Activated CD8-positive, alpha-beta T cell treated with anti-CD3 and anti-CD28 coated beads, Interleukin-2, amount 10 ng/mL, durations not matched to agents 7 days and 5 days (primary cell): ENCODE measurements at places on chromosomes 2 and 18. TPM values are rescaled to one million over a fixed set of nuclear protein-coding genes. Genes with fewer than 3 reads are reported as not detected.

DNA sequence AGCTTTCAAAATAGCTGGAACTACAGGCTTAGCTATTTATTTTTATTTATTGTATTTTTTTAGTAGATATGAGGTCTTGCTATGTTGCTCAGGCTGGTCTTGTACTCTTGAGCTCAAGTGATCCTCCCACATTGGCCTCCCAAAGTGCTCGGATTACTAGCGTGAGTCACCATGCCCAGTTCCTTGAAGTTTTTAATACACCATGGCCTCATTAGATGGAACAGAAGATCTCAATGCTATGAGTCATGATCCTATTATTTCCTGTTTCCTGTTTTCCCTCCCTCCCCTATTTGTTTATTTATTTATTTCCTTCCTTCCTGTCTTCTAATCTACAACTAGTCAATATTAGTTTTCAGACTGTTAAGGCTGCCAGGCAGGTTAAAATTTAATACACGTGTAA, 309.0 kb downstream of the CMPK2 start:
- no peak overlapping the region for H3K27ac ChIP-seq
- H3K4me1 ChIP-seq = no peaks in the 10 kb centered on the region
- no peaks in the 10 kb centered on the region for H3K27me3 ChIP-seq
- DNase-seq = no peak

DNA sequence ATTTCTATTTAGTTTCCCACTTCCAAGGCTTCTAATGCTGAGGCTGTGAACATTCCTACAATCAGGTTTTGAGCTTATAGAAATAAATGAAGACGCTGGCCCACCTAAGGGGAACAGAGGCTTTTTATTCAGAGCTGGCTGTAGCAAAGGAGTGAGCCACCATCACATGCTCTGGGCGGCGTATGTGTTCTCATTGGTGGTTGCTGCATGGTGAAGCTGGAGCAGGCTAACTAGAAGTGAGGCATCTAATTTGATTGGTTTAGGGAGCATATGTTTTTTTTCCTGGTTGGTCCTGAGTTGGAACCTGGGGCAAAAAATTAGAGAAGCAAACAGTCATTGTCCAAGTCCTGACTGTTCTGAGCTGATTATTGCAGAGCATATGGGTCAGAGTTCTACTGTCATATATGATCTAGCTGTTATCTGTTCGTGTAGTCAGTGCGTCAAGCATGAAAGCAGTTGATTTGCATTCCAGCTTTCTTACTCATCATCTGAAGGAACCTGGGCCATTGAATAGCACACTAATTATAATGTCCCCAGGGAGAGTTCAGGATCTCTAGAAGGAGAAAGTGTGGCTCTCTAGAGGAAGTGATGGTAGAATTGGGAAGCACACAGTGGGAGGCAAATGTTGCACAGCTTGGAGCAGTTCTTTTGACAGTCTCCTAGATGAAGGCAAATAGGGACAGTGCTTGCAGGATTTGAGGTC, 279.6 kb downstream of the PARD3B start:
- no peak overlapping the region for H3K27ac ChIP-seq
- no peaks in the 10 kb centered on the region for H3K4me1 ChIP-seq
- H3K4me3 ChIP-seq = no peak overlapping the region
- DNase-seq = no peak
- no peaks in the 10 kb centered on the region for H3K27me3 ChIP-seq
- no peaks in the 10 kb centered on the region for H3K36me3 ChIP-seq

- H3K27ac ChIP-seq = no peak overlapping the region
- no peak overlapping the region for H3K4me3 ChIP-seq
- peaks cover 10% of the 10 kb centered on the region for H3K4me1 ChIP-seq
- no peaks in the 10 kb centered on the region for H3K36me3 ChIP-seq
- peaks cover 2% of the 10 kb centered on the region for H3K27me3 ChIP-seq
Observed at GRCh38 chr2:54103454-54104314, 11.7 kb upstream of the ACYP2 start.

- no peaks in the 10 kb centered on the region for H3K27me3 ChIP-seq
- H3K27ac ChIP-seq = no peak overlapping the region
- no peak for DNase-seq
- H3K36me3 ChIP-seq = no peaks in the 10 kb centered on the region
- H3K4me3 ChIP-seq = no peak overlapping the region
- no peaks in the 10 kb centered on the region for H3K4me1 ChIP-seq
Observed at GRCh38 chr2:106956879-106957278, 70.9 kb upstream of the ST6GAL2 start.

DNA sequence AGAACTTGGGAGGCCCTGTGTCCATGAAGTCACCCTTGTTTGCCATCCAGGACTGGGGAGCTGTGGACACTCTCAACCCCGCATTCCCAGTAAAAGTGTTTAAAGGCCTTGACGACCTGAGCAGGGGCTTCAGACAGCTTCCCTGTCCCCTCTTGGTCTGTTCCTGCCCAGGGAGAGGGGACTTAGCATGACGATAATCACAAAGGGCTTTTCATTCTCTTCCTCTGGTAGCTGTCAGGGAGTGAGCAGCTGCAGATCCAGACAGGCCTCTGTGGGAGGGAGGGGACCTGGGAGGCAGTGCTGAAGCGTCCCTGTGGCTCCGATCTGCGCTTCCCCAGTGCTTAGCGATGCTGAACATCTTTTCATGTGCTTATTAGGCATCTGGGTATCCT, 77.8 kb upstream of the HS6ST1 start:
- no peak overlapping the region for H3K4me3 ChIP-seq
- DNase-seq = no peak
- H3K36me3 ChIP-seq = no peaks in the 10 kb centered on the region
- H3K4me1 ChIP-seq = no peaks in the 10 kb centered on the region

KANSL1L gene
- total RNA-seq = 4.8 TPM

GRCh38 chr2:104286841-104287240, 567.1 kb upstream of the POU3F3 start:
- H3K36me3 ChIP-seq = no peaks in the 10 kb centered on the region
- DNase-seq = no peak
- H3K27ac ChIP-seq = no peak overlapping the region
- no peak overlapping the region for H3K4me3 ChIP-seq

GRCh38 chr2:124586210-124586609, 561.1 kb downstream of the CNTNAP5 start:
- no peak for DNase-seq
- no peaks in the 10 kb centered on the region for H3K4me1 ChIP-seq
- H3K27ac ChIP-seq = no peak overlapping the region
- H3K36me3 ChIP-seq = no peaks in the 10 kb centered on the region

DNA sequence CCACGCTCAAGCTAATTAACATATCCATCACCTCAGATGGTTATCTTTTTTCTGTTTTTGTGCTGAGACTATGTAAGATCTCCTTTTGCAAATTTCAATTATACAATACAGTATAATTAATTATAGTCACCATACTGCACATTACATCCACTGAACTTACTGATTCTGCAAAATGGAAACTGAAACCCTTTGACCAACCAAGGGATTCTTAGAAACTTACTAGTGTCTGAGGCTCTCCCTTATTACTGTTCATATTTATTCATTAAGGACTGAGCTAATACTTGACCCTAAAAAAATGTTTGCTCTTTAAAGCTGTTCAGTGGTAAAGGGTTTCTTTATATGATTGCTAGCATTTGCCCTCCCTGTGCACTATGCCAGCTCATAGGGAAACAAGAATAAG, 50.7 kb downstream of the ADAM23 start:
- H3K4me1 ChIP-seq = no peaks in the 10 kb centered on the region
- no peak for DNase-seq
- no peak overlapping the region for H3K4me3 ChIP-seq
- no peaks in the 10 kb centered on the region for H3K27me3 ChIP-seq
- no peaks in the 10 kb centered on the region for H3K36me3 ChIP-seq

GRCh38 chr2:229363185-229363814, 92.2 kb upstream of the PID1 start:
- DNase-seq = no peak
- H3K4me1 ChIP-seq = no peaks in the 10 kb centered on the region
- H3K27ac ChIP-seq = no peak overlapping the region
- H3K36me3 ChIP-seq = no peaks in the 10 kb centered on the region
- no peak overlapping the region for H3K4me3 ChIP-seq
- H3K27me3 ChIP-seq = no peaks in the 10 kb centered on the region

OR6B2 gene
- not detected for total RNA-seq

MFSD6 gene
- 53.2 TPM for total RNA-seq
